Body of pancreas (tissue), 4 donors: ENCODE measurements at places on chromosomes 2 and 18.
A peak's percentile ranks its signal among the peaks of the same experiment; 100 is the strongest.

DNA sequence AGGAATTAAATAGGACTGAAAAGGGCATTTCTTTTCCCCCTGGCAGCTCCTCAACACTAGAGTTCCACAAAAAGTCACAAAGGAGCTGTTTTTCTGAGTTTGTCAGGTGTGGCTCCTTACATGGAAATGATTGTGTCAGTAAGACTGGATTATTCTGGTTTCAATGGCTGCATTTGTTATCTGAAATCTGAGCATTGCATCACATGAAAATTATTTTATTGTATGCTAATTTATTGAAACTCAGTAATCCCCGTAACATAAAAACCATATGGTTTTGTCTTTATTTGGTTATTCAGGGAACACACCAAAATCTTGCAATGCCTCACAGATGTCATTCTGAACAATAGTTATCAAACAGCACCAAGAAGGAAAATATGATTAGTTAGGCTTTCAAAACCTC lies 439.7 kb upstream of the TNP1 start:
- DNase-seq = no peak

DNA sequence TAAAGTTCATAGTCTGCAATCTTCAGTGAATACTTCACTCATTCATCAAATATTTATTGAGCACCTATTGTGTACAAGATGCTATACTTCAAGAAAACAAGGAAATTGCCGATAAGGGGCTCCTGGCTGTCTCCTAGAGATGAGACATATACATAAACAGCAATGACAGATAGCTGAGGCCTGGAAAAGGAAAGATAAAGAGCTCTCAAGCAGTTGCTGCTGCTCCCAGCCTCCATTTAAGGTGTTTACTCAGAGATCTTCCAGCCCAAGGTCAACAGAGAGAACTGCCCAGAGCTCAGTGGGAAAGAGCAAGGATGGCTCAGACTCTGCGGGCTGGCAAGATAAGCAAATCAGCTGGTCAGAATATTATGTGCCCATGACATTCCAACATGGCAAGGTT lies 3.3 kb upstream of the SLC14A2 start:
- no peak for DNase-seq

GRCh38 chr2:240249423-240250149 lies 109.1 kb upstream of the OTOS start:
- no peak for DNase-seq

DNA sequence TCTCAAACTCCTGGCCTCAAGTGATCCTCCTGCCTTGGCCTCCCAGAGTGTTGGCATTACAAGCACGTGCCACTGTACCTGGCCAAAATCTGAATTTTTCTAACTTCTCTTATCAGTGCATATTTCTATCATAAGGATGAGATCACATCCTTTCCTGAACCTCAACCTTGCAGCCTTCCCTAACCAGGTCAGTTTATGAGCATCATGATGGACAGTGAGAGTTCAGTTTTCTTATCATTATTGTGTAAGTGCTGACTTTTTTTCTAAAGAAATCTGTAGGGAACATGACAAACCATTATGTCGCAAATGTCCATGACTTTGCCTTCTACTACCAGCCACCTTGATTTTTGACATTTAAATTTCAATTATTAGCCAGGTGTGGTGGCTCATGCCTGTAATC lies 31.5 kb downstream of the MRPL33 start:
- no peak for DNase-seq

GRCh38 chr18:49250816-49251388 lies 209.5 kb downstream of the DYM start:
- no peak for DNase-seq

- DNase-seq = no peak
These were observed 85.2 kb upstream of the HNMT start for GRCh38 chr2:137879121-137879520.

DNA sequence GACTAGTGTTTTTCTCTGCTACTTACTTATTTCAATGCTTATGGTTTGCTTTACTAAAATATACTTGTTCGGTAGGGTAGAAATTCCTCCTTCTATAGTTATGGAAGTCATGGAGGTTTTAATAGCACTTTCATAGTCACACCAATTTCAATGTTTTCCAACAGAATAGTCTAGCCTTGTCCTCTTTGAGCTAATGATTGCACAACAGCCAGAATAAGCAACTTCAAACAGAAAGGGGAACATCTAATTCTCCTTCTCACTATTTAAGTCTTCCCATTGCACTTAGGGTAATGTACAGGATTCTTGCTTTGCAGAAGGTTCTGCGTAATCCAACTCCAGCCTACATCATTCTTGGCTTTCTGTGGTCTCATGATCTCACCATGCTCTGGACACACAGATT lies 287.7 kb upstream of the GCFC2 start:
- no peak for DNase-seq

- peak; percentile 64 for DNase-seq
These were observed 103.7 kb downstream of the HS6ST1 start for GRCh38 chr2:128214866-128215460.

DNA sequence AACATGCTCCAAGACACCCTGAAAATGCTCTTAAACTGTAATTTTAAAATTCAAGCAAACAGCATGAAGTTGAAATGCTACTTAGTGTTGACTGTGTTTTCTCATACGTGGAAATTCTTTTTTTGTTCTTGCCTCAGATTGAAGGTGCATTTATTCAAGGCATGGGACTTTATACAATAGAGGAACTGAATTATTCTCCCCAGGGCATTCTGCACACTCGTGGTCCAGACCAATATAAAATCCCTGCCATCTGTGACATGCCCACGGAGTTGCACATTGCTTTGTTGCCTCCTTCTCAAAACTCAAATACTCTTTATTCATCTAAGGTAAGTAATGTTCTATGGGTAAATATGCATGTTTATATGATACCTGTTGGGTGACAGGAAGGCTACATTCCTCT lies 82.7 kb downstream of the AOX1 start:
- no peak for DNase-seq

DNA sequence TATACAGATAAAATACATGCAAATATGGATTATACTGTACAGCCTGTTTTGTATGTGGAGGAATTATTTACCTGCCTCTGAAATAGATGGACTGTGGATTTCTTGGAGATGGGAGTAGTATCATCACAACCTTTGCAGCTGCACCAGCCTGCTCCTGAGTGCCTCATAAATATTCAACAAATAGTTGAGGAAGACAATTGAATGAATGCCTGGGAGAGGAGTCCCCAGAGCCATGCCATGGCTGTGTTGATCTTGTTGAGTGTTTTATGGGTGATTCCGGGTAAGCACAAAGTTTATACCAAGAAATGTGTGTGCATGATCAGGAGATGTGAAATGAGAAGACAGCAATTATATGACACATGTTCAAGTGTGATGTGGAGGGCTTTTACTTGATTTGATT lies 225.0 kb downstream of the FHOD3 start:
- no peak for DNase-seq

DNA sequence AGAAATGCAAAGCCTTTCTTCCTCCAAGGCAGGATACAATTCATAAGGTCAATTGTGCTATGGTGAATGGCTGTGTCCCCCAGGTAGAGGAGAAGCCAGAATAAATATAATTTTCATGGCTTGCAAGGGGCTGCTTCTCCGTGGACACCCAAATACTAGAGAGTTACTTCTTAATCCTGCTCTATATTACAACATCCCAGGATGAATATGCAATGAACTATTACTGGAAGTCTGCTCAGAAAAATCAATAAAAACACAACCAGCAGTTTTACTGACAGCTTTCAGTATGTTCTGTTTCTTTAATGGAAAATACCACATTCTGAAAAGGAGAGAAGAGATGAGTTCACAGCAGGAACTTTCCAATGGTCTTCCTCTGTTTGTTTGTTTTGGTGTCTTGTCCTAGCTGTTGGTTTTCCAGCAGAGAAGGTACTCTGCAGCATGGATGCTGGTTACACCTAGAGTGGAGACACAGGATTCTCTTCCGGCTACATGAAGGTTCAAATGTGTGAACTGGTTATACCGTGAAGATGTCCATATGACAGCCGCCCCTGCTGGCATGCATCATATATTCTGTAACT lies 213.0 kb downstream of the PID1 start:
- DNase-seq = no peak

DNA sequence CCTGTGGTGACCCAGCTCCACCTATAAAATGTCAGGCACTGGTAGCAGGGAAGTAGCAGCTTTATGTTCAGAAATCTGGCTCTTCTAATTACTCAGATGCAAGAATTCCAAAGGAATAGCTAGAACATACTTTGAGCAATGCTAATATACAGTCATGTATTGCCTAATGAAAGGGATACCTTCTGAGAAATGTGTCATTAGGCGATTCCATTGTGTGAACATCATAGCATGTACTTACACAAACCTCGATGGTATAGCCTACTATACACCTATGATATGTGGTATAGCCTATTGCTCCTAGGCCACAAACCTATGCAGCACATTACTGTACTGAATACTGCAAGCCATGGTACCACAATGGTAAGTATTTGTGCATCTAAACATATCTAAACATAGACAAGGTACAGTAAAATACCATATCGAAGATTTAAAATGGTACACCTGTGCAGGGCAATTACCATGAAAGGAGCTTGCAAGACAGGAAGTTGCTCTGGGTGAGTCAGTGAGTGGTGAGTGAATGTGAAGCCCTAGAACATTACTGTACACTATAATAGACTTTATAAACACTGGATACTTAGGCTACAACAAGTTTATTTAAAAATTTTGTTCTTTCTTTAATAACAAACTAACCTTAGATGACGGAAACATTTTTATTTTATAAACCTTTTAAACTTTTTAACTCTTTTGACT lies 50.3 kb upstream of the ETAA1 start:
- no peak for DNase-seq

- DNase-seq = no peak
These were observed 3.3 kb downstream of the KCNIP3 start for GRCh38 chr2:95300450-95300849.

GRCh38 chr18:44765456-44765855 lies 84.8 kb downstream of the SETBP1 start:
- no peak for DNase-seq

GRCh38 chr18:55220523-55220922 lies 261.3 kb upstream of the CCDC68 start:
- DNase-seq = no peak

- no peak for DNase-seq
These were observed 101.3 kb downstream of the LCLAT1 start for GRCh38 chr2:30548386-30548785.

DNA sequence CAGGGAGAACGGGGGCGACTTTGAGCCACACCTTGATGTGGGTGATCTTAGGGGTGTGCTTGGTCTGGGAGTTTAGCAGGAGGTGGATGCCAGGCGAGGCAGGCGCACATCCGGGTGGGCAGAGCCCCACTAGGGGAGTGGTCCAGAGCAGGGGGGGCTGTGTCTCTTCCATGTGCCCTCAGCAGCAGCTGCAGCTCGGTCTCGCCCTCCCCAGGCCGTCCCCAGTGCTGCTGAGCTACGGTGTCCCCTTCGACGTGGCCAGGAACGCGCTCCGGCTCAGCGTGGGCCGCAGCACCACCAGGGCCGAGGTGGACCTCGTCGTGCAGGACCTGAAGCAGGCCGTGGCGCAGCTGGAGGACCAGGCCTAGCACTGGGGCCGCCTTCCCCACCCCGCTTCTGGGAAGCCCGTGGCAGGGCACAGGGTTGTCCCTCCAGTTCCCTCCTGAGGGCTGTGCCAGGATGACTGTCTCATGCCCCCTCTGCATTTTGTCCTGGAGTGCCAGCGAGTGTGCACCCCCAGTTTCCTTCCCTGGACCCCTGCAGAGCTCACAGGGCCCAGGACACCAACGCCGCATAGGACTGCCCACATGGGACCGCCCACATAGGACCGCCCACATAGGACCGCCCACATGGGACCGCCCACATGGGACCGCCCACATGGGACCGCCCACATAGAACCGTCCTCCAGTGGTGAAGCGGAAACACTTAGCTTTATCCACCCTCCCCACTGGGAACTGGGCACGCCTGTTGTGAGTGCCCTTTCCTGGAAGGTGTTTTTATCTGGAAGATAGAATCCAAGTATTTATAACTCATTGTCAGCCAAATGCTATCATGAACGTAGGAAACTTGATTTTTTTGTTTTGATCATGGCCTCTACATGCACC lies 1.9 kb upstream of the ESPNL start:
- DNase-seq = peak; percentile 72

GRCh38 chr18:66558773-66559172 lies 45.1 kb downstream of the CDH19 start:
- DNase-seq = no peak

GRCh38 chr2:74573747-74574562 lies 19.4 kb downstream of the DOK1 start:
- no peak for DNase-seq

DNA sequence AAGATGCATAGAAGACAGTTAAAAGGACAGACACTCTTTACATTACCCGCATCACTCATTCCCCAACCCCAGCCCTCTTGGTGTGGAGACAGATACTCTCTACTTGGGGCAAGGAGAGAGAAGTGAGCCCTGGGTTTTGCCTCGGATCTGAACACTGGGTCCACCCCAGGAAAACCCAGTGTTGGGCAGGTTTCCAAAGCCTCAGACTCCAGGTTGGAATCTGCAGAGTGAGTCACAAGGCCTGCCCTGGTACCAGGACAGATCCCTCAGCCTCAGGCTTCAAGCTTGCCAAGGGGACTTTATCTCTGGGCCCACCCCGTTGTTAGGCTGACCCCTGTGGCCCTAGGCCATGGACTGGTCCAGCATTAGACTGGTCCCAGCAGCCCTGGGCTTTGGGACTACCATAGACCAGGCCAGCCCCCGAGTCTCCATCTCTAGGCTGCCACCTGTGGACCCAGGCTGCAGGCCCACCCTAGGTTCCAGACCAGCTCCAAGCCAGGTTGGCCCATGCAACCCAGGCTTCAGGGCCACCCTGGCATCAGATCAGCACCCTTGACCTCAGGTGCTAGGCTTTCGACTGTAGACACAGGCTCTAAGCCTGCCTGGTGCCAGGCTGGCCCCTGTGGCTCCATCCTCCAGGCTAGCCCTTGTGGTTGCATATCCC lies 112.8 kb downstream of the GULP1 start:
- DNase-seq = no peak

DNA sequence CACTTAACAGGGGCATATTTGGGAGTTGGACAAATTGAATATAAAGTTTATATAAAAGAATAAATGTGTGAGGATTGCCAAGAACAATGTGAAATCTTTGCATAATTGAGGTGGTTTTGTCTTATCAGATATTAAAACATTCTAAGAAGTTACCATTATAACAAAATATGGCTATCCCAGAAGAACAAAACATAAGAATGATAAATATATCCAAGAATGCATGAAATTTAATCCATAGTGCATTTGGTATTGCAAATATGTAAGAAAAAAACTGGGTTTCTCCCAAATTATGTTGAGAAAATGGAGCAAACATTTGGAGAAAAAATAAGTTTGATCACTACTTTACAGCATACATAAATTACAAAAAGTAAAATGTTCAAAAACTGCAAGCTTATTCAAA lies 562.4 kb downstream of the RNF144A start:
- no peak for DNase-seq

- no peak for DNase-seq
These were observed 73.6 kb upstream of the COL5A2 start for GRCh38 chr2:189252991-189253675.

GRCh38 chr18:47080872-47081271 lies 45.5 kb upstream of the ELOA2 start:
- no peak for DNase-seq
